ENCODE measurements at places on chromosomes 2 and 18.

GRCh38 chr18:69978732-69979715, 31.4 kb upstream of the CD226 start:
- peaks cover 47% of the 10 kb centered on the region for H3K4me1 ChIP-seq
- no peak for DNase-seq
- no peak overlapping the region for H3K4me3 ChIP-seq
- peaks cover 45% of the 10 kb centered on the region for H3K36me3 ChIP-seq

DNA sequence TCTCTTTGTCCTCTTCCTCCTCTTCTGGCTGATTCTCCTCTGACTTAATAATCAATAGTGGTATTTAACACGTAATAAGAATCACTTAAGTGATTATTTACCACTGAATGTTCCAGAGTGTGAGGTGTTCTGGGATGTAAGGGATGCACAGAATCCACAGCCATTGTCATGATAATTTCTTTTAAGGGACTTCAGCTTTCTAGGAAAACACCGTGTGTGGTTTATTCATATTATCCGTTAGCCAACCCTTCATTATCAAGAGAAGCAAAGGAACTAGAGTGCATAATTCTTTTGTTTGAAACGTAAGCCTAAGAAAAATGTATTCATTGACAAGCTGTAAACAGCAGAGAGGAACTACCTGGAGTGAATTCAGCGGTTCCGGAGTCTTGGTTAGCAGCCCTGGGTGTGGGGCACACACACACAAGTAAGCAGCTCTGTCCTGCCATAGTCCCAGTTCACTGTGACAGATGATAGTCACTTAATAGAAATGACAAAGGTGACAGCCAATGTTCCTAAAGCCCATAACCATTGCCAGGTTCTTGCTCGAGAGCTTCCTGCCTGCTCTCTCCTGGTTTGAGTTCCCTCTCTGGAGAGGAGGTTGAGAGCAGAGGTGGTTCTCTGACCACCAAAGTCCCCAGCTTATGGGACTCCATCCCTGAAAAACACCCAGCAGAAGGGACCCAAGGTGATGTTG, 101.9 kb downstream of the ACOXL start:
- no peak overlapping the region for H3K4me3 ChIP-seq
- peaks cover 32% of the 10 kb centered on the region for H3K4me1 ChIP-seq
- no peak overlapping the region for H3K27ac ChIP-seq

GRCh38 chr2:101821828-101822458, 124.4 kb downstream of the MAP4K4 start:
- peaks cover 6% of the 10 kb centered on the region for H3K36me3 ChIP-seq
- DNase-seq: no peak
- peaks cover 74% of the 10 kb centered on the region for H3K4me1 ChIP-seq
- no peak overlapping the region for H3K27ac ChIP-seq
- no peak overlapping the region for H3K4me3 ChIP-seq
- H3K27me3 ChIP-seq: no peaks in the 10 kb centered on the region

- no peak for DNase-seq
- peaks cover 42% of the 10 kb centered on the region for H3K4me1 ChIP-seq
- H3K27me3 ChIP-seq: peaks cover 27% of the 10 kb centered on the region
- peaks cover 5% of the 10 kb centered on the region for H3K36me3 ChIP-seq
- peak overlapping the region; percentile 47 for H3K27ac ChIP-seq
Observed at GRCh38 chr2:230958820-230959756, 34.0 kb upstream of the GPR55 start.

All from activated CD8-positive, alpha-beta T cell treated with anti-CD3 and anti-CD28 coated beads for 36 hours (primary cell).